ENCODE measurements at places on chromosomes 1 and 21.

GRCh38 chr1:230310381-230311163 lies 115.6 kb downstream of the PGBD5 start:
- DNase-seq, result peak; percentile 93

- no peak for DNase-seq
These were observed 41.1 kb upstream of the RPL11 start for GRCh38 chr1:23650344-23650990.

GRCh38 chr1:67142931-67143330 lies 8.2 kb upstream of the C1orf141 start:
- no peak for DNase-seq

DNA sequence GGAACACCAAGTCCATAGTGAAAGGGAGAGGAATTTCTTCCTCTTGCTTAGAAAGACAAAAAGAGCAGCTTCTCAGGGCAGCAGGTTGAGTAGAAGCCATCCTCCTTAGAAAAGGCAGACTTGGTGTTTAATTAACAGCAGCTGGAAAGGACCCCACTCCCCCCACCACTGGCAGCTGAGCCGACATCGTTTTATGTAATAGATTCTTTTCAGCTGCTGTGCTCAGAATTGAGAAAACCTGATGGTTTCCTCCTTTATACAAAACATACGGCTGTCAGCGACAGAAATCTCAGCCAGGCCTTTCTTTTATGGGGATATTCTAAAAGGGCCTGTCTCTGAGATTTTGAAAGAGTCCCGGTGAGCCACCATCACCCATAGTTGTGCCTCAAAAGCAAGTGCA lies 49.9 kb downstream of the MAN1C1 start:
- DNase-seq, result no peak

GRCh38 chr1:217274416-217274815 lies 356.5 kb downstream of the GPATCH2 start:
- DNase-seq, result no peak

GRCh38 chr1:56278061-56278460 lies 301.3 kb downstream of the PLPP3 start:
- no peak for DNase-seq

GRCh38 chr1:54239631-54240031 lies 39.7 kb downstream of the MRPL37 start:
- DNase-seq, result no peak

DNA sequence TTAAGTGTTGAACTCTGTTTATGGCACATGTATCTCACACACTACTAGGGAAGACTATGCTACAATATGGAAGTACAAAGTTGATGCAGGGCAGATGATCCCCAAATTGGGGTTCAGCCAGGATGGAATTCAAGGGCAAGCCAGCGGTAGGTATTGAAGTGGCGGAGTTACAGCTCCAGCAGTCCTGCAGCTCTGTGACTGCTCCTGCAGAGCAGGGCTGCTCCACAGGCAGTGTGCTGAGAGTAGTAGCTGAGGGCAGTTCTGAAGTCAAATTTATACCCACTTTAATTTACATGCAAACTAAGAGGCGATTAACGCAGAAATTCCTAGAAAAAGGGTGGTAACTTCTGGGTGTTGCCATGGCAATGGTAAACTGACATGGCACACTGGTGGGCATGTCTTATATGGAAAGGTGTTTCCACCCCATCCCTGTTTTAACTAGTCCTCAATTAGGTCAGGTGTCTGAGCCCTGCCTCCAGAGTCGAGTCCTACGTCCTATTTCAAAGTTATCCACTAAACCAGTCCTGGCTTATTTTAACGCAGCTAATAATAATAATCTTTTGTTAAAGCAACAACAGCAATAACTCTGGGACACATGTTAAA lies 20.6 kb upstream of the CENPF start:
- no peak for DNase-seq

GRCh38 chr1:166914111-166914510 lies 38.0 kb upstream of the TADA1 start:
- no peak for DNase-seq

- DNase-seq, result peak; percentile 78
These were observed 3.5 kb upstream of the NBL1 start for GRCh38 chr1:19640363-19641316.

GRCh38 chr1:225653463-225654276 lies 747 bp upstream of the ENAH start:
- DNase-seq, result peak; percentile 54

DNA sequence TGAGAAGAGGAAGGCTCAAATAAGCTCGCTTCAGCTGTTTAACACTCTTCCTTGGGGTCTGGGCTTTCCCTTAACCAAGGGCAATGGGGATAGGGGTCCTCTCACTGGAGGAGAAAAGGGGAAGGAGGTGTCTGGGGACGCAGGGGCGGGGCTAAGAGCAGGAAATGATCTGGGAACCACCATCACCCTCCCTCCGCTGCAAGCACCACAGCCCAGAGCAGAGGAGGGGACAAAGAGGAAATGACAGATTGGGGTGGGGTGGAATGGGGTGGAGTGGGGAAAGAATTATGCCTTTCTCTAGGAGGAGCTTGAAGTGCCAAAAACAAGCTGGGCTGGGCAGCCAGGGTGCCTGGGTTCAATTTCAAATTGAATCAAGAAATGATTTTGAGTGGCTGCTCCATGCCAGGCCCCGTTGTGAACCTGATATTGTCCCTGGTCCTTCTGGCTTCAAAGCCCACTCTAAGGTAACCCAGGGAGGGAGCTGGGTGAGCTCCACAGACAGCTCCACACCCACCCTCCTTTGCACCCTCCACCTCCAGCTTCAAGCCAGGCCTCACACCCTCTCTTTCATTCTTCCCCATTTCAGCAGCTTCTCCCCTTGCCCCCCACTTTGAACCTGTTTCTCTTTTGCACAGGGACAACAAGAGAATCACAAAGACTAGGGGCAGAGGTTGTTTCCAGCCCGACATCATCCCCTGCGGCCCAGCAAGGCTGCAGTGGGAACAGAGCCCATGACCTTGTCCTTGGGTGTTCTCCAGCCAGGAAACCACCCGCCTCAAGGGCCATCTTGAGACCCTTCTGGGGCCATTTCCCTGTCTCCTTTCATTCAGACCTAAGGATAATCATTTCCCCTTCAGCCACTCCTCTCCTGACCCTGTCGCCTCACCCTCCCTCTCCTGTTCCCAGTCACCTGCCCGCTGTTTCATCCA lies 1.1 kb downstream of the ARHGAP30 start:
- no peak for DNase-seq

- no peak for DNase-seq
These were observed 32.4 kb downstream of the KCNN3 start for GRCh38 chr1:154837672-154838171.

DNA sequence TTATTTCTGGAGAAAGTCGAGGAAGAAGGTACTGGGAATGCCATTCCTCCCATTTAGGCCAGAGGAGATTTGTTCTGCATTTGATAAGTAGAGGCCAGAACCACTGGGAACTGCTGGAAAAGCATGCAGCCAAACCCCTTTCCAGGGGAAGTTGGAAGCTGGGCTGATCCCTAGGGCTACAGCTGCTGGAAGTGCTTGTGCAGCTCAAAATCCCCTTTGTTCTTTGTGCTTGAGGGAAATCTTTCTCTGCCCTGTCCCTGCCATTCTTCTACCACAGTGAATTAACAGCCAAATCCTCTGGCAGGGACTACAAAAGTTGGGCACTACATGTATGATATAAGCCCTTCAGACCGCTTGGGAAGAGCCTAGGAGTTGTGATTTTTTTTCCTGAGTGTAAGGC lies 734.1 kb downstream of the LRRIQ3 start:
- DNase-seq, result no peak

DNA sequence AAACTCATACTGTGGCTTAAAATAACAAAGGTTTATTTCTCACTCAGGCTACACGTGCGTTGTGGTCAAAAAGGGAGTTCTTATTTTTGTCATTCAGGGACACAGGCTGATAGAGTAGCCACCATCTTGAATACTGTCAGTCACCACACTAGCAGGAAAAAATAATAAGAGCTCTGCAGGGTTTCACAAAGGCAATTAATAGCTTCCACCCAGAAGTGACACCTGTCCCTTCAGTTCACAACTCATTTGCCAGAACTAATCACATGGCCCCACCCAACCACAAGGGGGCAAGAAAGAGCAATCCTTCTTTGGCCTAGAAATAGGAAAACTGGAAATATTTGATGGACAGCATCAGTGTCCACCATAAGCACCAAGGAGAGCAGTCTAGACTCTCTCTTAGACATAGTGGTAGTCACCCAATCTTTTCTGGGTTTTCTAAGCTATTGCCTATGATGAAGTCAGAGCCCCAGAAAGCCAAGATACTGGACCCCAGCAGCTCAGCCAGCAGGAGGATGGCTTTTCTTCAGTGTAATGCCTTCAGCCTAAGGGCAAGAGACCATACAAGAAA lies 8.2 kb downstream of the HAPLN2 start:
- no peak for DNase-seq

- no peak for DNase-seq
These were observed 2.9 kb upstream of the SHCBP1L start for GRCh38 chr1:182955596-182956588.

GRCh38 chr1:150233359-150234308 lies 2.3 kb downstream of the ANP32E start:
- no peak for DNase-seq

- DNase-seq, result no peak
These were observed 116.5 kb upstream of the BARHL2 start for GRCh38 chr1:90833466-90834110.

GRCh38 chr1:41882068-41882477 lies 36.6 kb downstream of the HIVEP3 start:
- no peak for DNase-seq

DNA sequence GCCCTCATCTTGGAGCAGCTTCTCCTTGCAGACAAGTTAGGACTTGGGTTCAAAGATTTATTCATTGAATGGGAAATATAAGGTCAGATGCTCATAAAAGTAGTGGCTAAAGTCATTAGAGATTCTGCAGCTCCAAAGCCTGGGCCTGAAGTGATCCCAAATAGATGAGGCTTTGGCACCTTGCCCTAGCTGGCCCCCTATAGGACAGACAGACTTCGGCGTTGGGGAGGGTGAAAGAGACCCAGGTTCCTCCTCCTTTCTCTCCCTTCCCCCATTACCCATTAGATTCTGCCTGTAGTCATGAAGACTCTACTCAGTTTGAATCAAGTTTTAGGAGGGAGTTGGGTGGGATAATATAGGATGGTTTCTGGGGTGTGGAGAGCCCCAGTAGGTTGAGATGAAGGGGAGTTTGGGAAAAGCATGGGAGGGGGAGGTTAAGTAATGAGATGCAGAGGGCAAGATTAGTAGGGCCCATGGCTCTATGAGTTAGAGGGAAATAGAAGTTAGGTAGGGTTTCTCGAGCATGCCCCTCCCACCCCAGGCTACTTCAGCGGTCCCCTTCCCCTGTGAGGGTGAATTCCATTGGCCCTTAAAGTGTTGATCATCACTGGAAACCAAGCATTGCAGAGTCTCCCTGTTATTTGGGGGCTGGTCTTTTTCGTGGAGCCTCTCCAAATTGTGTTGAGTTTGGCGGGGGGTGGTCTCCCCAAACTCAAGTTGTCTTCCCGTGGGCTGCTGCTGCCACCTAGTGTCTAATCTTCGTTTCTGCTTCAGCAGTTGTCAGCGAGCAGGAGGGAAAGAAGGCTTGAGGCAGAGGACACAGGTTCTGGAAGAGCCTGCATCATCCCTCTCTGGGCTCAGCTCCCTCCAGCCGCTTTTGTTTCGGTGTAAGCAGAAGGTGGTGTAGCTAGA lies 2.1 kb upstream of the AHDC1 start:
- DNase-seq, result no peak

DNA sequence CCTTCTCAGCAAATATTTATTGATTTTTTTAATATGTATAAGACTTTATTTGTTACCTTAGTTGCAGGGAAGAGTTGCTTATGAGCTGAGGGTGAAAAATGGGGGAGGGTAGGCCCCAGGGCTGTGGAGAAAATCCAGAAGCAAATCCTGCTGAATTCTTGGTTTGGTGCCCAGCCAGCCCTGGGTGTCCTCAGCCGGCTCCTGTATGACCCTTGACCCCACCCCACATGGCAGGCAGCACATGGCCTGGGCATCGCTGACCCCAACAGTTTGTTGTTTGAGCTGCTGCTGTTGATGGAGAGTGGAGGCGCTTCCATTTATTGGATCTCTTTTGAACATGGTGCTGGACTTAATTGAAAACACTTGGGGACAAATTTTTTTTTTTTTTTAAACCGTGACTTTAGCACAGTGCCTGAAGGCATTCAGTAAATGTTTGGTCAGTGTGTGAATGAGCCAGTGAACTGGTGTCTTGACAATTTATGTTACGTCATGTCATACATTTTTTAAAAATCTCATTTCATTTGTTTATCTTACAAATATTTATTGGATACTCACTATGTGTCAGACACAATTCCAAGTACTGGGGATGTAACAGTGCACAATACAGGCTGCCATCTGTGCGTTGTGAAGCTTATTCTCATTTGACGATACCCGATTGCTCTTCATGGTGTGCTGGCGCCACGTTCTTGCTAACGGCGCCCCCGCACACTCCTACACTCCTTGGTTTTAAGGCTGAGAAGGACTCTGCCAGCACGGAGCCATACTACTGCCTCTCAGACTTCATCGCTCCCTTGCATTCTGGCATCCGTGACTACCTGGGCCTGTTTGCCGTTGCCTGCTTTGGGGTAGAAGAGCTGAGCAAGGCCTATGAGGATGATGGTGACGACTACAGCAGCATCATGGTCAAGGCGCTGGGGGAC lies 98.8 kb downstream of the MTR start:
- DNase-seq, result no peak

DNA sequence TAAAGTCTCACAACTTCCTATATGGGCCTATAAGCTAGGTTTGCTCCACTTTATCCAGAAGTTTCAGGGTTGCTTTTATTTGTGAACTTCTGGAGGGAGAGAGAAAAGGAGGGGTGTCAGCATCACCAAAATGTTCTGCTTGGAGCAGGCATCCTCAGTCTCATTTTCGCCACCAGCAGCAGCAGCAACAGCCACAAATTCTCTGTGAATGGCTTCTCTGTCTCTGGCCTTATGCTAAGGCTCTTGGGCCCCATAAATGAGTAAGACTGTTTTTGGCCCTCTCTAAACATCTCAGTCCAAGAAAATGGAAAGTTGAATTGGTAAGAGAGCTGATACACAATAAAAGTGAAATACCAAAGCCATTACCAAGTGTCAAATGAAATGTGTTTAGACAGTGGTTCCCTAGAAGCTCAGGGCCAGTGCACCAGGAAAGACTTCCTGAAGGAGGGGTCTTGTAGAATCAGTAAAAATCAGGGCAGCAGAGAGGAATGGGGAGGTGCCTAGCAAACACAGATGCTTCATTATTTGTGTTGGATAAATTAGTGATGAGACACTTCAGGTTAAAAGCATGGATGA lies 53.0 kb upstream of the SPATA6 start:
- no peak for DNase-seq

- no peak for DNase-seq
These were observed 18.6 kb downstream of the AZIN2 start for GRCh38 chr1:33099290-33100118.

- no peak for DNase-seq
These were observed 39.5 kb downstream of the PDPN start for GRCh38 chr1:13623021-13623637.

GRCh38 chr1:197210426-197210825 lies 57.6 kb upstream of the CRB1 start:
- no peak for DNase-seq

- no peak for DNase-seq
These were observed 5.1 kb upstream of the INAVA start for GRCh38 chr1:200889571-200889970.

Measured in spinal cord (tissue), 10 donors.